NB4 (cell line): ENCODE measurements at places on chromosomes 5 and 9.
A peak's percentile ranks its signal among the peaks of the same experiment; 100 is the strongest.

- no peak for DNase-seq
Observed at GRCh38 chr5:172525307-172525995, 71.1 kb upstream of the SH3PXD2B start.

DNA sequence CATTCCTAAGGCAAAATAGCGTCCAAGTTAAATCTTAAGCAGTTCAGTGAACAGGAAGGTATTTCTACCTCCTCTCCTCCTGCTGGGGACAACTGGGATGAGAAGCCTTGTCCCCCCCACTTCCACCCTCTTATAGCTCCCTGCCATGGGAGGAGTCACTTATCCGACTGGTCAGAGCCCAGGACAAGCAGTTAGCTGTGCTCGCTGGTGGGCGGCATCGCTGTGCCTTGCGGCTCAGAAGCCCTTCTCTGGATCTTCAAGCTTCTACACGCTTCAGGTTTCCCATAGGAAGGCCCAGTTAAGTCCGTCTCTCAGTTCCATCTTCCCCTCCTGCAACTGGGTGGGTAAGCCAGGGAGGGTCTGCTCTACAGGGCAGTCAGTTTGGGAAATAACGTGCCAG, 77.2 kb downstream of the PAX5 start:
- no peak for DNase-seq

- no peak for DNase-seq
Observed at GRCh38 chr5:14247054-14247386, 103.9 kb downstream of the TRIO start.

- no peak for DNase-seq
Observed at GRCh38 chr9:123175854-123176629, 92.3 kb downstream of the STRBP start.

- peak; percentile 73 for DNase-seq
Observed at GRCh38 chr5:134113902-134114875, at the start of gene TCF7. Gene TCF7, plus strand, starts transcription at chr5:134114681. Its CDS starts 226 bp downstream, at chr5:134114907.

- DNase-seq = no peak
Observed at GRCh38 chr5:133226186-133226585, 174.4 kb downstream of the HSPA4 start.

- DNase-seq = no peak
Observed at GRCh38 chr9:1173211-1173610, 123.1 kb downstream of the DMRT2 start.
